Suppressor macrophage (primary cell): ENCODE measurements at places on chromosomes 2 and 18.

DNA sequence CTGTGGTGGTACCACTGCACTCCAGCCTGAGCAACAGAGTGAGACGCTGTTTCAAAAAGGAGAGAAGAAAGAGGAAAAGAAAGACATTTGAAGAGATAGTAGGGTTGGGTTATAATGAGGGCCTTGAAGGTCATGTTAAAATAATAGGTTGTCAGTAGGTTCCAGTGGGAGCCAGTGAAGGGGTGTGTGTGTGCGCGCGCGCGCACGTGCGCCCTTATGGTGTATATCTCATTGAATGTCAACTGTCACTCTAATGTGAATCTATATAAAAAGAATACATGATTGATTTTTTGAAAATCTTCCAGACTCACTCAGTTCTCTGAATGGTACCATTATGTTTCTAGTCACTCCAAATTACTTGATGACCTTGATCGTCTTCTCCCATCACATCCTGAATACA lies 9.1 kb downstream of the ZCCHC2 start:
- no peak for DNase-seq

- DNase-seq = peak; percentile 48
Observed at GRCh38 chr2:27667446-27667845, 3.8 kb downstream of the SLC4A1AP start.

DNA sequence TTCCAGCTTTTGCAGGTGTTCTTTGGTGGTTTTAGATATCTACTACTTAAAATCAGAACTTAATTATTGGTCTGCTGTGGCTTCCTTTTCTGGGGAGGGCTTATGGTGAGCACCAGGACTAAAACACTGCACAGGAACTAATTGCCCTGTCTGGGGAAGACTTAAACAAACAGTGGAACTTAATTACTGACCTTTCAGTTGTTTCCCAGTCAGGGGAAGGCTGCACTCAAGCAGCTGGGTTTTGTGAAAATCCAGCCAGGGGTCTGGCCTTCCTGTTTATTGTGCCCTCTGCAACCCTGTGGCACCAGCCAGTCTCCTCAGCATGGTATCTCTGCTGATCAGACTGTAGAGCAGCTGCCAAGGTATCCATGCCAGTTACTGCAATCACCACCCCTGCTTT lies 398.2 kb downstream of the ADCYAP1 start:
- no peak for DNase-seq

GRCh38 chr2:33432871-33433270 lies 43.6 kb upstream of the RASGRP3 start:
- no peak for DNase-seq

- DNase-seq = no peak
Observed at GRCh38 chr2:24121066-24121465, 2.1 kb downstream of the PFN4 start.

DNA sequence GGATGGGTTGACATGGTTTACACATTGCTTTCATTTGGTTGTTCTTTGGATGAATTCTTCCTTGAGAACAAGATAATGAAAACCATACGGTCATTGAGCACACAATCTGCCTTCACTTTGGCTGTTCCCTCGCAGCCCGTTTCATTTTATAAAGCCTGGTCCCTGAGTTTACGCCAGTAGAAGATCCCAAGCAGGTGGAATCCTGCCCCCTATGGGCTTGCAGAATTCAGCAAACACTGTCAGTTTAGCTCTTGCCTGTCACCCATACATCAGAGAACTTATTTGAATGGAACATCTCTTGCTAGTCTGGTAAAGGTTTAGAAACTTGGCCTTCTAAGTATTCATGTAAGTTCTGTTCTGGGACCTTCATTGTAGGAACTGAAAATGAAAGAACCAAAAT lies 666.4 kb upstream of the ZEB2 start:
- DNase-seq = no peak

GRCh38 chr2:55017880-55018279 lies 32.4 kb downstream of the RTN4 start:
- DNase-seq = no peak

- peak; percentile 78 for DNase-seq
Observed at GRCh38 chr2:170716851-170717598, 1.9 kb downstream of the SP5 start.

- DNase-seq = no peak
Observed at GRCh38 chr2:226581004-226581403, 218.6 kb downstream of the IRS1 start.

- no peak for DNase-seq
Observed at GRCh38 chr2:39664888-39665591, 677 bp upstream of the TMEM178A start.

DNA sequence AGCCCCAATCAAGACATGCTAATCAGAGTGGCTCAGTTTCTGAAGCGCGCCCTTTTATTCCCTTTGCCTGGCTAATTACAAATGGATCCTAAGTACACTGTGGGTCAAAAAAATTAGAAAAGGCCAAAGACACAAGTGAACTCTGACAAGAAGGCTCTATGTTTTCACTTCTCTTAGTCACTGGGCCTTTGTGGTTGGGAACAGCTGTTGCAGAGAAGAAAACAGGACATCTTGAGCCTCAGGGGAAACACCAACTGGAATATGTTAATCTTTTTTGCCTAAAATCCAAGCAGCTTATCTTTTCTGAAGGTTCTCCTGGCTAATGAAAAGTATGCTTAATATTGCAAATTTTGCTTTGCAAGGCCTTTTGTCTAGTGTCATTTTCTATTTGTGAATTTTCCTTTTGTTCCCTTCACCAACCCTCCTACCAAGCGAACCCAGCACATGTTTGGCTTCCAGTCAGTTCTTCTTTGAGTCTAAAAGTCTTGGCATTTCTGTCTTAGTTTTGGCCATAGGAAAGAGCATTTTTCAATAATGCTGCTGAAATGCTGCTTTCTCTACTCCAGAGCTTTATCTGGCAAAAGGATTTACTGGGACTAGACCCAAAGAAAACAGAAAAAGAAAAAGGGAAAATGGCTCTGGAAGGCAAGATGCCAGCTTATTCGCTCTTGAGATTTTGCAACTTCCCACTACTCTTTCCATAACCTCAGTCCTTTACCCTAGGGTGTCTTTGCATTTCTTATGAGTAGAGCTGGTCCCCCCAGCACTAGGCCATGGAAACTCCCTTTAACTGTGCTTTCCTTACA lies 440.2 kb upstream of the ST6GAL2 start:
- DNase-seq = no peak

DNA sequence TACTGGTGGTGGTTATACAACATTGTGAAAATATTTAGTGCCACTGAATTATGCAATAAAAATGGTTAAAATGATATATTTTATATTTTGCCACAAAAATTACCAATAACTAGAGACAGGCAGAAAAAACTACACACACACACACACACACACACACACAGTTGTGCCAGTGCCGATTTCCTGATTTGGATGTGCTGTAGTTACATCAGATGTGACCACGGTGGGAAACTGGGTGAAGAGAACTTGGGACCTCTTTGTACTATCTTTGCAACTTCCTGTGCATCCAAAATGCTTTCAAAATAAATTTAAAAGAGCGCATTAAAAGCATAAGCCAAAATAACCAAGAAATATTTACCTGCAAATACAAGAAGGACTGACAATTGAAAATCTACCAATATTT lies 61.6 kb upstream of the CCBE1 start:
- DNase-seq = no peak

- DNase-seq = no peak
Observed at GRCh38 chr18:48811401-48811800, 139.4 kb downstream of the SMAD7 start.

DNA sequence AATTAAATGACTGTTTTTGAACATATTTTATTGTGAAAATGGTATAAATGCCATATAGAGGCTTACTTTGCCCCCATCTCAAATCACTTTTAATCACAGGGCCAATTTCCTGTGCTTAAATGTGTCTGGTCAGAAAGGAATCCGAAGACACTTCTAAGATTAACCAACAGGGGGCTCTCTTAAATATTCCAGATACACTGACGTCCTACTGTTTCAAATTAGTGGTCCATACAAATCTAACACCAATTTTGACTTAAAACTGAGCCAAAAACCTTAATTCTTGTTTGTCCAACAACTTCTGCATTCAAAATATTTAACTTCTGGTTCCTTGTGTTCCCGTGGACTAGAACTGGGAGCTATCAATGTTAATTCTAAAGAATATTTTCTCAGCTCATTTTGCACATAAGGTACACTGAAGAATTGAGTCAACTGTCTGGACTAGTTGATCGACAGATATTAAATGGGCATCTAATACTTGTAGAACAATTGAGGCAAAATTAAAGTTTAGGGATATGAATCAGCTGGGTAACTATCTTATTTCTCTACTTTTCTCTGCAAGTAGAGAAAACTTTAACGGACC lies 557.5 kb downstream of the ARHGAP15 start:
- DNase-seq = peak; percentile 62

- DNase-seq = peak; percentile 3
Observed at GRCh38 chr2:205024822-205025518, 479.7 kb downstream of the PARD3B start.

GRCh38 chr18:45109706-45110105 lies 429.0 kb downstream of the SETBP1 start:
- DNase-seq = no peak

DNA sequence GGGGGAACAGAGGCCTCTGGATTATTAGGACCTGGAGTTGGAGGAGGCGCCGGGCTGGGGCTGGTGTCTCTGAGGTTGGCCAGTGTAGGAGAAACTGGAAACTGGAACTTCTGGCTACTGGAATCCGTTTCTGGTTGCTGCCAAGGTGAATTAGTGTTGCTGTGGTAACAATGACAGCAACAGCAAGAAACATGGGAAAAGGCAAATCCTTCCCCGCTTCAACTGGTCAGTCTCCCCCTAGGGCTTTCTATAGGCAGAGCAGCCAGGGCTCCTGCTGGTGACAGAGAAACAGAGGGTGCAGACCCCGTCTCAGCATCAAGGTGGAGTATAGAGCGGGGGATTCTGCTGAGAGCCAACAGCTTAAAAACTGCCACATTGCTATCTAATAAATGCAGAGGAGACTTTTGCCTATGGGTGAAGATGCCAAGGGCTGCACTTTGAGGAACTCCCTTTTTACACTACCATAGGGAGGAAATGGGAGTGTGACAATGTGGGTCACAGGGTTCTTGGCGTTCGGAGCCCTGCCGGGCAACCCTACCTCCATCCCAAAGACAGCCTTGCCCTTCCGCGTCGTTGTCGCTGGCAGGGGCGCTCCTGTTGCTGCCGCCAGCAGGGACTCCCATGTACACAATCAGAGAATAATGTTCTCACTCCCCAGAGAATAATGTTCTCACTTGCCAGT lies 81.4 kb upstream of the CABLES1 start:
- DNase-seq = peak; percentile 59

DNA sequence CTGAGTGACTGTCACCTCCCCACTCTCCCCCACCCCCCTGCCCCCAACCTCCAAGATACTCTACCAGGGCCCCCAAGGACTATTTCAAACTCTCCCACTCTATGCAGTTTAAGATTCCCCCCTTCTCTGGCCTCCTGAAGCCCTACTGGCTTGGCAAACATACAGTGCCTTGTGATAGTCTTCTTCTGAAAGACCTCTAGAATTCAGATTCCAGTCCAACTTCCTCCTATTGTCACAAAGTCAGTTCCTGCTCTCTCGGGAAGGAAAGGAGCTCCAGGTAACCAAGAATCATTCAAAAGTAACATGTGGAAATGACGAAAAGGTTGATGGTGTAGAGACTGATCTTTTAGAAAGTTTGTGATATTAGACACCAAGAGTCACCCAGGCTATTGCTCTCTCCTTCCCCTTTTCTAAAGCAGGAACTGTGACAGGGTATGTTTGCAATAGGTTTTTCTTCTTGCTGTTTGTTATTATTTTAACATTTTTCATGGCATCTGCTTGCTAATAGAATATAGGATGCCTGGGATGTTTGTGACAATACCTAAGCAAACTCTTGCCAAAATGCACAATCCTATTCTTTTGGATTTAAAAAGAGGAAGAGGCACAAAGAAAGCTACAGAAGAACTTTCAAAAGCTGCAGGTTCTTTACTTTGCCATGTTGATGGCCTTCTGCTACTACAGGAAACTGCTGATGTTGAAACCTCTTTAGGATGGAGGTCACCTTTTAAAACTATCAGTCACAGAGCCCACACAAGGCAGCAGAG lies 93.5 kb upstream of the MGAT4A start:
- DNase-seq = peak; percentile 26

DNA sequence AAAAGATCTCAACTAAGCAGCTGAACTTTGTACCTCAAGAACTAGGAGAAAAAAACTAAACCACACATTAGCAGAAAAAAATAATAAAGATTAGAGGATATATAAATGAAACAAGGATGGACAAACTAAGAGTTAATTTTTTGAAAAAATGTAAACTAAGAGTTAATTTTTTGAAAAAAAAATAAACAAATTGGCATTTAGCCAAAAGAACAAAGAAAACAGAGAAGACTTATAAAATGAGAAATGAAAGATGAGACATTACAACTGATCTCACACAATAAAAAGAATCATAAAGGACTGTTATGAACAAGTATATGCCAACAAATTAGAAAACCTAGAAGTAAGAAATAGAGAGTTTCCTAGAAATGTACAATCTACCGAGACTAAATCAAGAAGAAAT lies 859.2 kb upstream of the GYPC start:
- no peak for DNase-seq

DNA sequence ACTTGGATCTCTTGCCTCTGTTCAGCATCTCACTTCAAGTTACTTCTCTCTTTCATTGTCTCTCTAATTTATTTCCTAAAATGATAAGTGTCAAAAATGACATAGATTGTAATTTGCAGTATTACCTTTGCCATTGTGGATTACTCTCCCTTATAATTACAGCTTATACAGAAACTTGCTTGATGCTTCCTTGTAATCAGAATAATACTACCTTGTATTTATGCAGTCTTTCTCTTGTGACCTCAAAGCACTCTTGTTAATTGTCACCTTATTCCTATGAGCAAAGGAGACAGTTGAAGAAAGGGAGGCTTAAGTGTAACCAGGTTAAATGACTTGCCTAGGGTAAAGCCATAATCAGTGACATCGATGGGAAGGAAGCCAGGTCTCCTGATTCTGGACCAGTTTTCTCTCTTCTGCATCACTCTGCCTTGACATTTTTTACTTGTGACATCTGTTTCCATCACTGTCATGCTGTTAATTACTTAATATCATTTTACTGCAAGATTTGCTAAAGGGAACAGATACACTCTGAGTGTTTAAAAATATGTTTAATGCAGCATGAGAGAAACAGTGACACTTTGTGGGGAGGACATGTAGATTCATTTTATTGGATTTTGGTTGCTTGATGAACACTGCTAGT lies 388.6 kb downstream of the PARD3B start:
- DNase-seq = no peak

DNA sequence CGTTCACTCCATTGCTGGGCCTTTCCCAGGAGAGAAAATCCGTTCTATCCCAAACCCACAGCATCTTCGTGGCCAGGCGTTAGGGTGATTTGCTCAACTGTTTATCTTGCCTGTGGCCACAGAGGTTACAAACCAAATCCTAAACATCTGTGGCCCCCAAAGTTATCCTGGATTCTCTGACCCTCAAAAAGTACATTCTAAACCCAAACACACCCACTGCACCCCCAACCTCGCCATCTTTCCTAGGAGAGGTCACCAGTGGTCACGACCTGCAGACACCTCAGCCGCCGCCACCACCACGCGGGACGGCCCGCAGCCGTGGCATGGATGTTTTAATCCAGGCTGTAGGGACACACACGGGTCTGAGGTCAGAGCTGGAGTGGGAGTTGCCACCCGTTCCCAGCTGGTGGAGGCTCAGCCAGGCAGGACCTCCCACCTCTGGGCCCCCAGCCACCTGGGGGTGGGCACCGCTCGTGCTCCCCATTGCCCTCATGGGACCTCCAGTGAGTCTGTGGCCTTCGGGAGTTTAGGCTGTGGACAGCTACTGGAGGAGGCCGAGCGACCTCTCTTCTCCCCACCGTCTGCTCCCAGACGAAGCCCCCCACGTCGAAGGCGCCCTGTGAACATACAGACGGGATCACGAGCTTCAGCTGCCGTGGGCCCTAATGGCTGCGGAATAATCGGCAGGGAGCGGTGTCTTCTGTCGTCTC lies 72.0 kb downstream of the KCNG2 start:
- no peak for DNase-seq
